T47D (cell line): ENCODE measurements at places on chromosomes 4 and X.
A peak's percentile ranks its signal among the peaks of the same experiment; 100 is the strongest.

DNA sequence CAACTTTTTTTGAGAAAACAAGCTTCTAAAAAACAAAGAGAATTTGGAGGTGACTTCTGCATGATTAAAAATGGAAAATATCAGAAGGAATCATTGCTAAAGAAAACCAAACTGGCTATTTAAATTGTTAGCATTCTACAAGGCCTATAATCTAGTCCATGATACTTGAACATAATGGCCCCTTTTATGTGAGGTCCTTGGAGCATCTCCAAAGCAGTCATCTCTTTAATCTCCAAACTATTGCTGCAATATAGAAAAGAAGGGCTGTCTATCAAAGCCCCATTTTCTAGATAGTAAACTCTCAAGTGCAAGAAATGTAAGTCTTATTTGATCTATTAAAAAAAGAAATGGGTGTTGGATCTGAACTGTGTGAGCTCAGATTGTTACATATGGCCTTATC lies 615.1 kb downstream of the CENPC start:
- no peak for DNase-seq

DNA sequence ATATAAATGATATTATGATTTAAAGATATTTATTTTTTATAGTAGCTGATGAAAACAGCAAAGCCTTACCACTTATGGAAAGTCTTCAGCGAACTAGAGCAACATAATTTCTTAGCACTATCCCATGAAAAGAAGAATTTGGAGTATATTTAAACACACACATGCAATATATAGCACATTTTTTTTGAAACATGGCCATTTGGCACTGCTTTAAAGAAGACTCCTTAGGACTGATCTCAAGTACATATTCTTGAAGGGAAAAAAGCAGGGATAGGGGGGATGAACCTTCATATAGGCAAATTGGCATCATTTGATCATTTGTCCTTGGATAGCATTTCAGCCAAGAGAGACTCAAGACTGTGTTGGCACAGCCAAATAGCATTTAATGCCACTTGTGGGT lies 193.3 kb downstream of the ANKRD50 start:
- no peak for DNase-seq

DNA sequence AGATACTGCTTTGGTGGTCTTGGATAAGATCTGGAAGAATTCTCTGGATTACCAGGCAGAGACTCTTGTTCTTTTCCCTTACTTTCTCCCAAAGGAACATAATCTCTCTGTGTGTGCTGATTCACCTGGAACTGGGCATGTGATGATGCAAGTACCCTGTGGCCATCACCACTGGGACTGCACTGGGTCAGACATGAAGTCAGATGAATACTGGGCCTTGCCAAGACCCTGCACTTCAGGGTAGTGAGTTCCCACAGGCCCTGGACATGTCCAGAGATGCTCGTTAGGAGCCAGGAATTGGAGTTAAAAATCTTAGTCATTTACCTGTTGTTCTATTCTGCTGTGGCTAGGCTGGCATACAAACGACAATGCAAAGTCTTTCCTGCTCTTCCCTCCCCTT lies 290.1 kb upstream of the BMP3 start:
- no peak for DNase-seq

DNA sequence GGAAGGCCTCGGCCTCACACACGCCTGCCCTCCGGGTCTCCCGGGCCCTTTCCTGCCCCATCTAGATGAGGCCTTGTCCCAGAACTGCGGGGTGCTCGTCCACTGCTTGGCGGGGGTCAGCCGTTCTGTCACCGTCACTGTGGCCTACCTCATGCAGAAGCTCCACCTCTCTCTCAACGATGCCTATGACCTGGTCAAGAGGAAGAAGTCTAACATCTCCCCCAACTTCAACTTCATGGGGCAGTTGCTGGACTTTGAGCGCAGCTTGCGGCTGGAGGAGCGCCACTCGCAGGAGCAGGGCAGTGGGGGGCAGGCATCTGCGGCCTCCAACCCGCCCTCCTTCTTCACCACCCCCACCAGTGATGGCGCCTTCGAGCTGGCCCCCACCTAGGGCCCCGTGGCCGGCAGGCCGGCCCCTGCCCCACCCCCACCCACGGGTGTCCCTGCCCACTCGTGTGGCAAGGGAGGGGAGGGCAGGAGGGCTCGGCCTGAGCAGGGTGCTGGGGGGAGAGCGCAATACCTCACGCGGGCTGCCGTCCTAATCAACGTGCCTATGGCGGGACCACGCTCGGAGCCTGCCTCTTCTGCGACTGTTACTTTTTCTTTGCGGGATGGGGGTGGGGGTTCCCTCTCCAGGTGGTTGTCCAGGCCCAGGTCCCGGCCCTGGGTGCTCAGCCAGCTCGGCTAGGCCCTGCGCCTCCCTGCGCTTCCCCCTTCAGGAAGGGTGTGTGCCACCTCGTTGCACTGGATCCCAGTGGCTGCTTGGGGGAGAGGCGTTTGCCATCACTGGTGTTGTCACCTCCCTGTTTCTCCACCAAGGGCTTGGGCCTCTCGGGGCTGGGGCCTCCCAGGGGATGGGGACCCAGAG lies 3.1 kb downstream of the DUSP9 start:
- no peak for DNase-seq

DNA sequence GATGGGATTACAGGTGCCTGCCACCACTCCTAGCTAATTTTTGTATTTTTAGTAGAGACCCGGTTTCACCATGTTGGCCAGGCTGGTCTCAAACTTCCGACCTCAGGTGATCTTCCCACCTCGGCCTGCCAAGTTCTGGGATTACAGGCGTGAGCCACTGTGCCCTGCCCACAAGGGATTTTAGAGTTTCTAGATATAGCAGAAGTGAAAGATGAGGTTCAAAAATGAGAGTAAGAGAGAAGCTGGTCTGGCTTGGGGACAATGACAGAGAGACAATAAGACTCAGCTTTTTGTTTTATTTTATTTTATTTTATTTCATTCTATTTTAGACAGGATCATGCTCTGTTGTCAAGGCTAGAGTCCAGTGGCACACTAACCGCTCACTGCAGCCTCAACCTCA lies 30.6 kb downstream of the TRIM61 start:
- DNase-seq, result no peak

DNA sequence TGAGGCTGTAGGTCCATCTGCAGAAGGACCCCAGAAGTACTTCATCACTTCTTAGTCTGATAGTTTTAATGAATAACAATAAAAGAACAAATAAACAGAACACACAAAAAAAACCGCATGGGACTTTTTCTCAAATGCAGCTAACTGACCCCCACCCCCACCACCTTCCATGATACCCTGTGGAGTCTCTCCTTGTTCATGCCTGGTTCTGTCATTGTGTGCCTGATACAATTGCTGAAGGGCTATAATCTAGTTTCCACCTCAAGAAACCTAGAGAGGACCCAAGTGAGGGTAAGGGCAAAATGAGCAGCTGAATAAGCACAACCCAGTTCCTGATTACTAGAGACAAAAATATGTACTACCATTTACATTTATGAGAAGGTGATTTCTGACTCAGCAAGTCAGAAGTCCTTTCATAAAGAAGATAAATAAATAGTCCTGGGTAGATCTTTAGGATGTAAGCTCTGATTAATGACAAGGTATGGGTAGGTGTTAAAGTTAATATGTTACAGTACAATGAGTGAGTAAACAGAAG lies 155.1 kb downstream of the TMA16 start:
- no peak for DNase-seq

GRCh38 chrX:151722241-151722846 lies 6.5 kb downstream of the FATE1 start:
- peak; percentile 15 for DNase-seq

GRCh38 chr4:23966725-23967124 lies 76.9 kb upstream of the PPARGC1A start:
- DNase-seq, result no peak

- no peak for DNase-seq
Measured at GRCh38 chr4:10305816-10306215, 151.4 kb downstream of the ZNF518B start.

DNA sequence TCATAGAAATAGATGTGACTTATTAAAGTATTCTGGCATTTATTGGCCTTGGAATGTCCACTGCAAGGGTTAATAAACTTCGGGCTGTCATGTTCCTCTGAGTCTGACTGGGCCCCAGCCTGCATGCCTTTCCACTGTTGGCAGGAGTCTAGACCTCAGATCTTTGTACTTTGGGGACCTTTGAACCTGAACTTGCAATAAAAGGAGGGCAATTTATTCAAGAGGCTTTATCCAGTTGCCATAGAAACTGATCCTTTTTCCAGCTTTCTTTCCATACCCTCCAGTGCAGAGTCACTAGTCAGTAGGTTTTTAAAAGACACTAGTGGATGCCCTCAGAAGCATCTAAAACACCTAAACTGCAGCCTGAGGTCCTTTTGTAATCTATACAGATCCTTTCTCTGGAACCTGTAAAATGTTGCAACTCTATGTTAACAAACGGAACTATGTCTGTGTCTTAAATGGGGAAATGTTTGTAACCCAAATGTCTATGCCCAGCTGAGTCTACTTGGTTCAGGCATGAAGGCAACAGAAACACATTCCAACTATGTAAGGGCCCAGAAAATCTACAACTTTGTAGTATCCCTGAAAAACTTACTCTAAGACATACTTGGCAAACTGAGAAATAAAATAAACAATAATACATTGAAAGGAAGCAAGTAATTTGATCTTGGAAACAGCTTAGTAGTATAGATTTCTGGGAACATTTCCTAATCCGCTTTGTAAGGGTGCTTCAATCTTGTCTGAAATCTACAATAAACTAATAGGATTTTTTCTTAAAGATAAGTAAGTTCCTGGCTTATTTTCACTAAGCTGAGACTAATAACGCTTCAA lies 41.5 kb downstream of the SOWAHB start:
- DNase-seq, result peak; percentile 22

- no peak for DNase-seq
Measured at GRCh38 chr4:169150806-169151205, 120.0 kb downstream of the SH3RF1 start.

DNA sequence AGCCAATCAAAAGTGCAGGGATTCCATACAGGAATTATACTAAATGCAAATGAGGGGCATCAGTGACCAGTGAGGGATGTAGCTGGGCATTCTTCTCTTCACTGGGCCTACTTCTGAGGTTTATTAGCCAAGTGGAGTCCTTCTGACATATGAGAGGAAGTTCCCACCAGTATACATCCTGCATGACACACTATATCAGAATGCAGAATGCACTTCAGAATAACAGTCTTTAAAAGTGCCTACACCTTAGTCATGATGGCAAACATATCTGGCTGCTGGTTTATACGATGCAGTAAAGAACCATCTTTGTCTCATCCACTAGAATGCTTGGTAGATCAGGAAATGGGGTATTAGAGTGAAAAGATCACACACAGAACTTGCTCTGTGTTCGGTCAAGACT lies 180.3 kb upstream of the PPARGC1A start:
- no peak for DNase-seq

DNA sequence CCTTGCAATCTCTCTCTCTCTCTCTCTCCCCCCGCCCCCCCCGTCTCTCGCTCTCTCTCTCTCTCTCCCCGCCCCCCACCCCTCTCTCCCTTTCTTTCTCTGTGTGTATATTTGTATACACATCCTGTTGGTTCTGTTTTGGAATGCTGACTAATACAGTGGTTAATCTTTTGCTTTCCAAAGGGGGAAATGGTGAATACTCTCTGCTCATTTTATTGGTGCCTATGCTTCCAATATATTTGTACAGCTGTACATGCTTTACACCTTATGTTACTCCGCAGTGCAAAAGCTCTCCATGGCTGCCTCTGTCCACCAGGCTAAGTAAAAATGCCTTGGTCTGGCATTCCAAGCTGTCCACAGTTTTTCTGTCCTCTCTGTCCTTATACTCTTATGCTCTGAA lies 158.8 kb downstream of the RBMX2 start:
- no peak for DNase-seq

- DNase-seq, result no peak
Measured at GRCh38 chr4:75800972-75801371, 76.6 kb downstream of the USO1 start.

GRCh38 chr4:26150948-26151347 lies 169.9 kb upstream of the RBPJ start:
- no peak for DNase-seq

GRCh38 chr4:91212211-91212610 lies 1085.0 kb downstream of the CCSER1 start:
- no peak for DNase-seq

- DNase-seq, result no peak
Measured at GRCh38 chr4:44675366-44675765, 2.9 kb upstream of the GUF1 start.

DNA sequence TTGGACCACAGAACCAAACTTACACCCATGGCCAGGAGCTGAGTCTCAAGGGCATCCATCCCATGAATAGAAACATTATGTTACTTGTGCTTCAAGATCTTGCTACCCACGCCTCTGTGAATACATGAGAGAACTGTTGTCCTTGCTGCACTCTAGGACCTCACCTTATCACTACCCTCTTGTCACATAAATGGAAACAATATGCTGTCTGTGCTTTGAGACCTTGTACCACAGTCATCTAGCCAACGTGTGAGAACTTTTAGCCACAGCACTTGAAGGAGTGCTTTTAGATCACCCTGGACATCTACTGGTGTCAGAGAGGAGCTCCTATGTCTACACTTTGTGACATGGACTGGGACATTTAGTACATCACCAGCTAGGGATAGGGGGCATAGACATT lies 30.7 kb upstream of the HUWE1 start:
- DNase-seq, result no peak

GRCh38 chr4:54700986-54701385 lies 43.2 kb downstream of the KIT start:
- no peak for DNase-seq

DNA sequence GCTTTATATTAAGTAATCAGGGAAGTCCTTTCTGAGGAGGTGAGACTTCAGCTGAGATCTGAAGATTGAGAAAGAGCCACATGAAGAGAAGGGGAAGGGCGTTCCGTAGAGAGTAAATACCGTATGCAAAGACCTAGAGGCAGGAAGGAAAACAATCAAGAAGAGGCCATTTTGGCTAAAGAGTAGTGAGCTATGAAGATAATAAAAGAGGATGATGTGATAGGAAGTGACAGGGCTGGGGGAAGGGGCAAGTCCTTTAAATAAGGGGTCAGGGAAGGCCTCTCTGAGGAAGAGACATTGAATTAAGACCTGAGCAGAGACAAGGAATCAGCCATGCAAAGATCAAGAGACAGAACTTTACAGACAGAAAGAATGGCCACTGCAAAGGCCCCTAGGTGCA lies 86.2 kb downstream of the ZIC3 start:
- no peak for DNase-seq

DNA sequence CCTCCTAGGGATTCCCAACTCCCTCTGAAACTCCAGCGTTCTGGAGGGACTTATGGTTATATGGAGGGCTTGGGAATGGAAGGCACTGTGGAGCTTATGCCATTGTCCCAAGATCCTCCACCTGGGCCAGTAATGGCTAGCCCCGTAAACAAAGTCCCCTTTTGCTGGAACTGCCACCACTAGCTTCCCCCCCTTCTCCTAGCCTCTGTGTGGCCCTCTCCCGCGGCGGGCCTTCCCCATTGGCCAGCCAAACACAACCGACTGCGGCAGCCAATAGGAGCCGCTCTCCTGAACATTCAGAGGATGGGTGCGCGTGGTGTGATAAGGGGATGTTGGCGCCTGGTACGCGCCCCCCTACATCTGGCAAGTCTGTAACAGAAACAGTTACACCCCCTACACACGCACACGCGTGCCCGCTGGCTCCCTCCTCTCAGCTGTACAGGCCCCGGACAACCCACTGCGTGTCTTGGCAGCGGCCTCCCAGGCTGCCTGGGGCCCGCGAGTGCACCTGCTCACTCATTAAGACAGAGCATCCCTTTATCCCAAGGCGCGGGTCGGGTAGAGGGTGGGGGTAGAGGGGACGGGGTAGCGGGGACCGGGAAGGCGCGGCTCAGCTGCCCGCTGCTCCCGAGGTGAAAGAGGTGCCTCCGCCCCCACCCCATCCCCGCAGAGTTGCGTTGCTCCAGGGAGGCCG lies 863 bp upstream of the RAB33A start:
- DNase-seq, result no peak
